OCI-LY7 (cell line): ENCODE measurements at places on chromosomes 5 and 9.

DNA sequence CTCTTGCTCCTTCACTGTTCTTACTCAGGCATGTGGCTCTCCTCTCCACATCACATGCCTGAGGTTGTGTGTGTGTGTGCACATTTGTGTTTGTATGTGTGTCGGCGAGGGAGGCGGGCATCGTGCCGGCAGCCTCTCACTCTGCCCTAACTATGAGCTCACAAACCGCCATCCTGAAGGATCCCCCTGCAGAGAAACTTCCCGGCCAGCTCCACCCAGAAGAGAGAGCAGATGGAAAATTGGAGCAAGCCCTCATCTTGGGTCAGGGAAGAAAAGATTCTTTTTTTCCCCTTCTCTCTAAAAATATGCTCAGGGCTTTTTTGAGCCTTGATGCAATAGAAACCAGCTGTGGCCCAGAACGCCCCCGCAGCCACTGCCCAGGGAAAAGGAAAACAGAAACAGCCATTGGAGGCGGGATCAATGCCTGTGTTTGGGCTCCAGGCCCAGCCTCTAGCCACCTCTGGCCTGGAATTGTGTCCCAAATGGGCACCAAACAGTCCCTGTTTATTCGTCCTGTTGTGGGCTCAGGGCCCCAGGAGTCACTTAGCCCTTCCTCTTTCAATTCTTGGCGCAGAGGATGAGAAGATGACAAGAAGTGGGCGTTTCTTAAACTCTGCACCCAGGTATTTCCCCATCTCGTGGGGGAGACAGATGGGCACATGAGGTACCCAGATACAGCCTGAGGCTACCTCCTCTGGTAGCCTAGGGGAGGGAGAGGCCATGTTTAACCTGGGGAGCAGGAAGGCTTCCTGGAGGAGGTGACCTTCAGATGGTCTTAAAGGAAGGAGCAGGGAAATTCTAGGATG is 151.5 kb downstream of the RGS3 start:
- no peak for DNase-seq

DNA sequence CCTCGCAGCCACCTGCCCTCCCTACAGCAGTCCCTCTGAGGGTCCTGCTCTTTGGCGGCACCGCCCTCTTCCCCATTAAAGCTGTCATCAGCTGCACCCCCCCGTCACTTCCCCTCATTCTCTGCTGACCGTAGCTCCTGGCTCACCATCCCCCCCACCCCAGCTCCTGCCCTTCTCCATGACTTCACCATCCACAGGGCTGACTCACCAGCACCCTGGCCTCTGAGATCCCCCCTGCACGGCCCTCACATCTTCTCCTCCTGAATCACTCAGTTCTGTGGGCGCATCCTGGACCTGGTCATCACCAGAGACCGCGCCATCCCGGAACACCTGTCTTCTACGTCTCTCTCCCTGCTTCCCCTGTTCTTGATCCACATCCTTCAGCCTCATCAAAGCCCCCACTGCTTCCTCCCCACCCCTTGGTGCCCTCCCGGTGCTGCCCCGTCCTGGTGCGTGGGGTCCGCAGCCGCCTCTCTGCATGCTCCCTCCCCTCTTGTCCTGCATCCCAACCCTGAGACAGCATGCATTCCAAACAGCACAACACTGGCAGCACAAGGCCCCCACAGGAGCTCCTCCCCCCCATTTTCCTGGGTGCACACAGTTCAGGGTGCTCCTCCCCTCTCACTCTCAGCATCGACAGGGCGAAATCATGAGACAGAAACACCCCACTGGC is 12.9 kb downstream of the FLT4 start:
- DNase-seq, result no peak

DNA sequence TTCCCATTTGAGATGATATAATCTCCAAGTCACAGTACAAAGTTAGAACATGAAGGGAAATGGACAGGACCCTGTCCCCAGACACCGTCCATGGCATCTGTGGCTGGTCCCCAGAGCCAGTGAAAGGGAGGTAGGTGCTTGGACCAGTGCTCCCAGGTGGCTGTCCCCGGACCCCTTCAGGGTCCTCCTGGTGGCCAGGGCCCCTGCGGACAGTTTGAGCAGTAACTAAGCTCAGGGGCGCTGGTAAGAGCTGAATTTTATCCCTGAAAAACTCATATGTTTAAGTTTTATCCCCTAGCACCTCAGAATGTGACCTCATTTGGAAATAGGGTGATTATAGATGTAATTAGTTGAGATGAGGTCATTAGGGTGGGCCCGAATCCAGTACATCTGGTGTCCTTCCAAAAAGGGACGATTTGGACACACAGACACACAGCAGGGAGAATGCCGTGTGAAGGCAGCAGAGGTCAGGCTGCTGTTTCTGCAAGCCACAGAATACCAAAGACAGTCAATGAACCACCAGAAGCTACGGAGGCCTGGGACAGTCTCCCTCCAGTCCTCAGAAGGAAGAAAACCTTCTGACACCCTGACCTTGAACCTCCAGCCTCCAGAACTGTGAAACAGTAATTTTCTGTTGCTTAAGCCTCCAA is 185.0 kb downstream of the ATPSCKMT start:
- DNase-seq, result no peak

DNA sequence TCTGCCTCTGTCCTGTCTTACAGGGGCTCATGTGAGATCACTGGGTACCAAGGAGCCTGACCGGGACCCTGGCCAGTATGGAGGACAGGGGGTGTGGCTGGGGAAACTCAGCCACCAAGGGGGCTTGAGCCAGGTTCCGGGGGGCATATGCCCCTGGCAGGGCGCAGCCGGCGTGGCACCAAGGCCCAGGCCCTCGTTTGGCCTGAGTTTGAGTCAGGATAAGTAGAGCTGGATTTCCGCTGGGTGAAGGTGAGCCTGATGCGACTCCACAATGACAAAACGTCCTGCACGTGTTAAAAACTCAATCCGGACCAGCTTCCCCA is 616 bp upstream of the TSPAN17 start:
- no peak for DNase-seq

- no peak for DNase-seq
These were observed 29.3 kb downstream of the CARTPT start for GRCh38 chr5:71748360-71748759.

- DNase-seq, result no peak
These were observed 49.9 kb downstream of the GDNF start for GRCh38 chr5:37789991-37790390.

- no peak for DNase-seq
These were observed 113.7 kb downstream of the COL23A1 start for GRCh38 chr5:178476531-178476930.
